Stimulated activated CD8-positive, alpha-beta memory T cell treated with anti-CD3 and anti-CD28 coated beads, Interleukin-2, amount 100 ng/mL, for 48 hours (primary cell): ENCODE measurements at places on chromosomes 6 and 20.

DNA sequence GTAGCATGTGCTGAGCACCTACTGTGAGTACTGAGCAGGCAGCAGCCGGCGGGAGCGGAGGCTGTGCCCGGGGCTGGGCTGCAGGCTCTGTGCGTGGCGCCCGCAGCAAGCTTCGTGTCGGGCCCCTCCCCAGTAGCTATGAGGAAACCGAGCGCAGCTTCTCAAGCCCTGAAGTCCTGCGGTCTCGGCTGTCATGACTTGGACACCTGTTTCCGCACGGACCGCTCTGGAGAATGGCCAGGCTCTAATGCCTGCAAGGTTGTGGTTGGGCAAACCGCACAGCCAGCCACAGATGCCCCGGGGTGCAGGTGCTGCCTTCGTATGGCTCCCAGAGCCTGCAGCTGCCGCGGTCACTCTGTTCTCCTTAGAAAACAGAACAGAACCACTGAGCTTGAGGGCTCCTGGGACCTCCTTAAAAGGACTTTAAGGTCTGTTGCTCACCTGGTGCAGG is 33.7 kb downstream of the PYGB start:
- DNase-seq: no peak

- DNase-seq: no peak
Measured at GRCh38 chr20:14986656-14987055, 649.2 kb upstream of the FLRT3 start.

DNA sequence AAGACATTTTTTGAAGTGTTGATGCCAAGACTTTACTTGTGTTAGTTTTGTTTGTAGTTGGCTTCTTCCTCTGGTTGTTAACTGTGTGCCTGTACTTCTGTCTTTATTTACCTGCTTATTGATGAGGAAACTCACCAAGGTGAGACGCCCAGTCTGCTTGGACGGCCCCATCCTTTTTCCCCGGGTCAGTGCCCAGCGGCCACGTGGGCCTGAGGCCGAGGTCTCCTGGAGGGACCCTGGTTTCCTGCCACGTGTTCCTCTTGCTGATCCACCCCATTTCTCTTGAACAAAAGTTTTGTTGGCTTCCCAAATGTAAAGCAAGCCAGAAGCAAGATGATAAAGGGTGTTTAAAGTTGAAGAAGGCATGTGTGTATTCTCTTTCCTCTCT is 24.8 kb downstream of the DUSP22 start:
- DNase-seq: no peak

GRCh38 chr6:158037771-158038170 is 56.1 kb downstream of the SYNJ2 start:
- DNase-seq: no peak

DNA sequence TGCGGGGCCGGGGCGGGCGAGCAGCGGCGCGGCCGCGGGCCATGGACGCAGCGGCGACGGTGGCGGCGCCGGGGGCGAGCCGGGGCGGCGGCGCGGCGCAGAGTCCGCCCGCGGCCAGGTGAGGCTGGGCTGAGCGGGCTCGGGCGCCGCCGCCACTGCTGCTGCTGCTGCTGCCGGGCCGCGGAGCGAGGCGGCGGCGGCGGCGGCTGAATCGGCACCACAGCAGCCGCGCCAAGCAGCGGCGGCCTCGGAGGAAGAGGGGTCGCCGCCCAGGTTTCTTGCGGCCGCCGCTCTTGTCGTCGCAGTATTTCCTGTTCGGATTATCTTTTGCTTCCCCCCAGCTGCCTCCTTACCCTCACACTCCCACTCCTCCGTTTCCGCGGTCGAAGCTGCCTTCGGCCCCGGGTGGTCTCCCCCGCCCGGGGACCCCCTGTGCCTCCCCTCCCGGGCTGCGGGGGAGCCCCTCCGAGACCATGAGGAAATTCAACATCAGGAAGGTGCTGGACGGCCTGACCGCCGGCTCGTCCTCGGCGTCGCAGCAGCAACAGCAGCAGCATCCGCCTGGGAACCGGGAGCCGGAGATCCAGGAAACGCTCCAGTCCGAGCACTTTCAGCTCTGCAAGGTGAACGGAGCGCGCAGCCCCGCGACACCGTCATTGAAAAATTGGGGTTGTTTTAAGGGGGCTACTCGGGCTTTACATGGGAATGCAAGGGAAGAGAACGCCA is at the start of gene STXBP5:
Gene STXBP5 (plus strand): TSS at position 358 of the 726 bp plus-strand sequence. CDS start 116 bp downstream, at position 474.
- DNase-seq: peak; percentile 19

DNA sequence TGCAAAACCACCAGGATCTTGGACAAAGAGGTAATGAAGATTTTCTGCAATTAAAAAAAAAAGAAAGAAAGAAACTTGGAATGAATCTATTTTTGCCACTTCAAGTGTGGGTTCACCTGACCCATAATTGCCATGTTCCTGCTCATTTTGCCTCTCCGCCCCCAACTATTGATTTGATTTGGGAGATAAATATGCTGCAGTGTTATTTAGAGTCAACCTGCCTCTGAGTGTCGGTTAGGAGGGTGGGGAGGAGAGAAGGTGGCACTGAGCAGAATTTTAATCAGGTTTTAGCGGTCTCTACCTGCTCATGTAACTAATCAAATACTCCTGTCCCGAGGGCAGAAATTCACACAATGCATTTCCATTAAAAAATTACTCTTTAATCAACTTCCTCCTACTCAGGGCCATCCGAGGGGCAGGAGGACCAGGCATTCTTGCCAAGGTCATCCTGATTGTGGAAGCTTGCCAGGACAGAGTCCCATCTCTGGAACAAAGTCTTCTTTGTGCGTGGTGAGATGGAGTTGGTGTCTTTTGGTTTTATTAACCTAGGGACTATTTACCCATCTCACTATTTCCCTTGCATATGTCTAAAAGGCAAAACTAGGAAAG is 300.1 kb downstream of the CDH26 start:
- DNase-seq: no peak

DNA sequence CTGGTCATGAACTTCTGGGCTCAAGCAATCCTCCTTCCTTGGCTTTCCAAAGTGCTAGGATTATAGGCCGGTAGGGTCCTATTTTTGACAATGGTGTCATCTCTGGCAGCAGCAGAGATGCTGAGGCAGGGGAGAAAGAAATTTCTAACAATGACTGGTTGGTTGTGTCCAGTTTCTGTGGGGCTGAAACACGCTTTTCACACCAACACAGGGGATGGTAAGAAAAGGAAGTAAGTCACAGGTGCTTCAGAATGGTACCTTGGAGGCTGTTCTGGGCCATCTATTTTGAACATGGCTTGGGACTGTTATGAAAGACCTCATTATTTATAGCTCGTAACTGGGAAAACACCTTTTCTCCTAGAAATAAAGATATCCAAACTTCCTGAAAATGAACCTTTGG is 72.6 kb downstream of the GJA10 start:
- no peak for DNase-seq

DNA sequence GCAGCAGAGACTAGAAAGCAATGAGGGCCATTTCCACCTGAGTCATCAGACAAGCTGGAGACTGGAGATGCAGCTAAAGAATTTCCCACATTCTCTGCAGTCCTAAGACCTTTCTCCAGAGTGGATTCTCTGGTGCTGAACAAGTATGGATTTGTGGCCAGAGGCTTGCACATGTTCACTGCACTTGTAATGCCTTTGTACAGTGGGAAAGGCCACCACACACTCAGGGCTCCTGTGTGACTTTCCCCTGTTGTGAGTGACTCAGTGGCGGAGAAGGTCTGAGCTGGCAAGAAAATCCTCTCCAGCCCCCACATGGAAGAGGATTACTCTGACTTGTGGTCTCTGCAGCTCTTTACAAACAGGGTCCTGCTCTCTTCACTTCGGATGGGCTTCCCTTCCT is 192.3 kb downstream of the C6orf118 start:
- DNase-seq: no peak

DNA sequence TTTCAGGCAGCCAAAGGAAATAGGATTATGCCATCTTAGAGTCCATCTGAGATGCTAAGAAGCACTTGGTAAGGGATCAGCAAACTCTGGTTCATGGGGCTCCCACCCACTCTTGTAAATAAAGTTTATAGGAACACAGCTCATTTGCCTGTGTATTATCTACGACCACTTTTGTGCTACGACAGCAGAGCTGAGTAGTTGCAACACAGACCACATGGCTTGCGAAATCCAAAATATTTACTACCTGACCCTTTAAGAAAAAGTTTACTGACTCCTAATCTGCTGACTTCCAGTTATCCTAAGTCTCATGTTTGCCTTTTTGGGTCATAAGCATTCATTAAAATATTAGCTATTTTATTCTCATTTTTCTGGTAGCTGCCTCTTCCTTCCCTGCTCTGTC is 859.0 kb downstream of the QKI start:
- no peak for DNase-seq

GRCh38 chr20:2217857-2218539 is 77.8 kb upstream of the TGM3 start:
- DNase-seq: no peak

DNA sequence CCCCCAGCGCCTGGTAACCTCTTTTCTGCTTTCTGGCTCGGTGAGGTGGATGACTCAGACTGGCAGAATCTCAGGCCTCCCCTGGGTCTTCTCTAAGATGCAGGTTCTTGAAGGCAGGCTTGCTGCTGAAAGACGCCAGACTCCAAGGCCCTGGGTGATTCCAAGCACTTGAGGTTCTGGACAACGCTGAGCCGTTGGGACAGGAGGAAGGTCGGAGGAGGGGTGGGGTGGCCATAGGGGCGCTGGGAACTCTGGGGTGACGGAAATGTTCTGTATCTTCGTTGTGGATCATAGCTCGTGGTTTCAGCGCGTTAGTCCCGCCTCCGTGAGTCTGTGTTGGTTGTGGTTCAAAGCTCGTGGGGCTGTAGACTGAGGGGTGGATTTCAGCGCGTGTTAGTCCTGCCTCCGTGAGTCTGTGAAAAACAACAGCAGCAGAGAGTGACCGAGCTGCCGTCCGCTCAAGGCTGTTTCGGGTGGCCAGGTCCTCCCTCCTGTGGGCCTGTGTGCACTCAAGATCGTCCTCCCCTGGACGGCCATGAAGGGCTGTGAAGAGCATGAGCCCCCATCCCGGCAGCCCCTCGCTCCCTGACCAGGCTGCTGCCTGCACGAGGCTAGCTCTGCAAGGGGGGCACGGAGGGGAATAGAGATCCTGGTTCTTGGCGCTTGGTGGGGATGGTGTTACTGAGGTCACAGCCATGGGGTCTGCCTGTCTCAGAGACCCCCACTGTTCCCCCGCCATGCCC is 7.7 kb downstream of the NTSR1 start:
- DNase-seq: no peak

DNA sequence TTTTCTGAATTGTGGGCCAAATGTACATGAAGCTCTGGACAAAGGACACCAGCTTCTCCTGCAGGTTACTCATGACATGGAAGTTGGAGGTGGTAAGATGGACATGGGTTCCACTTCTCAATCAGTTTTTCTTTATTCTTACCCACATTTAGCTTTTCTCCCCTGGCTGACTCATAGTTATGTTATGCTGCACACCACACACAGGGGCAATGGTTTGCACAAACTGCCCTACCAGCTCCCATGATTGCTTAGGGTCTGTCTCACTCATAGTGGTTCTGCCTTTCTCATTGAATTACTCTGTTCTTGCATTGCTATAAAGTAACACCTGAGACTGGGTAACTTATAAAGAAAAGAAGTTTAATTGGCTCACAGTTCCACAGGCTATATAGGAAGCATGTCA is 4.5 kb upstream of the CD109 start:
- no peak for DNase-seq

GRCh38 chr6:137200288-137200687 is 18.9 kb downstream of the IFNGR1 start:
- DNase-seq: no peak

DNA sequence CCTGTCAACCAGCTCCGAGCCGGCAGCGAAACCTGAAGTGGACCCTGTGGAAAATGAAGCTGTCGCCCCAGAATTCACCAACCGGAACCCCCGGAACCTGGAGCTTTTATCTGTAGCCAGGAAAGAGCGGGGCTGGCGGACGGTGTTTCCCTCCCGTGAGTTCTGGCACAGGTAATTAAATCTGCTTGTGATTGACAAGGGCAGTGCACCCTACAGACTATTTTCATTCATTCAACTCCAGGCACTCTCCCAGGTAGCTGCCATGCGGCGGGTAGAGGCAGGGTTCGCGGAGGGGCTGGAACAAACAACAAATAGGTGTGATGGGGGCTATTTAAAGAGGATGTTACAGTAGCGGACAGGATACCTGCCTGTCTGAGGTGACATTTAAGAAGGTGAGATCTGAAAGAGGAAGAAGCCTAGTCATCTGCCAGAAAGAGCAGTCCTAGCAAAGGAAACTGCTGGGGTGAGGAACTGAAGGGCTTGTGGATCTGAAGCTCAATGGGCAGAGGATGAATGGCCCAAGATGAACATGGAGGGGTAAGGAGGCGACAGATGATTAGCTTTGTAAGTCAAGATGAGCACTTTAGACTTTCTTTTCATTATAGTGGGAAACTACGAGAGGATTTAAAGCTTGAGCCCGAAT is 810 bp downstream of the MRPL18 start:
- no peak for DNase-seq

GRCh38 chr6:39041072-39041471 is 7.5 kb upstream of the GLP1R start:
- no peak for DNase-seq

GRCh38 chr6:134026597-134026996 is 25.8 kb downstream of the SLC2A12 start:
- DNase-seq: no peak

DNA sequence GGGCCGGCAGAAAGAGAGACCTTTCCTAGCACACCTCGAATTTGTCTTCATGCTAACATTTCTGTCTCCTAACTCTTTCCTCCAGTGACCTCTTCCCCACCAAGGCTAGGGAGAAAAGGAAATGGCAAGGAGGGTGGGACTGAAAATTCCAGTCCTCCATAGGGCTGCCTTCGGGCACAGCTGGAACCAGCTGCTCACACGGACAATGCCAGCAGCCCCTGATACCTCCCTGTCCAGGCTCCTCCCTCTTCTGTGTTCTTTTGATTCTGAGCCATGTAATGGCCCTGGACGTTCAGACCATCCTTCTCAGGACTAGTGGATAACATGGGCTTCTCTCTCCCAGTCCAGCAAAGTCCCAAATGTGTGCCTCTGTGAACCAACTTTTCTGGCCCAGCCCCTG is 29.1 kb upstream of the PHACTR3 start:
- no peak for DNase-seq

DNA sequence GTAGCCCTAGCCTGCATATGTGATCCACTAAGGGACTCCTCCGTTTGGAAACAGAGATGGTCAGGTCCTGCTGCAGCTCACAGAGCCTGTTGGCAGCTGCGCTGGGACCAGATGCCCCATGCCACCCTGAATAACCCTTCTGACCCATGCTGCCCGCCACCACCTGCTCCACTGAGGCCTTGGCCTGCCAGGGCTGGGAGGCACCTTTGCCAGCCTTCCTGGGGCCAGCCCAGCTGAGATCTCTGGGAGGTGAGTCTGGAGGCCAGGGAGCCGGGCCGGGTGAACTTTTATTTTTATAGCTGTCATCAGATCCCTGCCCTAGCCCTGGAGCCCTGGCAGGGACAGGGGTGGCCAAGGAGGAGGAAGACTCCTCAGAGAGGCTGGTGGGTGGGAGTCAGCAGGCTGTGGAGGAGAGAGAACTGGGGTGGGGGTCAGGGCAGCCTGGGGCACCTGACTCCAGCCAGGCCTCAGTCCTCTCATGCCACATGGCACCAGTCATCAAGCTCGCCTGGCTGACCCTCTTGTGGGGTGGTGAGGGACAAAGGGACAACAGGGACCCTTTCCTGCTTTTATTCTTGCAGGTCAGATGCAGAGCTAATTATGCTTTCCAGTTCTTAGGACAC is 10.0 kb downstream of the CEBPB start:
- DNase-seq: no peak
